ENCODE measurements at places on chromosomes 2 and 18.
A peak's percentile ranks its signal among the peaks of the same experiment; 100 is the strongest.

DNA sequence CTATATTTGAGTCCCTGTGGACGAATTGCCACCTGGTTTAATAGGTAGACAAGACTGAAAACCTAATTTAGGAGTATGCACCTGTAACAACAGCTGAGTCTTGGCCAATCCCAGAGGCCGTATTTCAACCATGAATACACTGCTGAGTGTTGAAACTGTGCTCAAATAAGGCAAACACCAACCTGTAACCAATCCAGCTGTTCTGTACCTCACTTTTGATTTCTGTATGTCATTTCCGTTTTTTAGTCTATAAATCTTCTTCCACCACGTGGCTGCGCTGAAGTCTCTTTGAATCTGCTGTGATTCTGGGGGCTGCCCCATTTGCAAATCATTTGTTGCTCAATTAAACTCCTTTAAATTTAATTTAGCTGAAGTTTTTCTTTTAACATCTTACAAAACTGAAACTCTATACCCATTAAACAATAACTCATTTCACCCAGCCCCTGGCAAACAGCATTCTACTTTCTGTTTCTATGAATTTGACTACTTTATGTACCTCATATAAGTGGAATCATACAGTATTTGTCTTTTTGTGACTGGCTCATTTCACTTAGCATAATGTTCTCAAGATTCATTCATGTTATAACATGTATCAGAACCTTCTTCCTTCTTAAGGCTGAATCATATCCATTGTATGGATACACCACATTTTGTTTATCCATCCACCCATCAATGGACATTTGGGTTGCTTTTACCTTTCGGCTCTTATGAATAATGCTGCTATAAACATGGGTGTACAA, 7.5 kb upstream of the YPEL5 start:
- DNase-seq, result no peak

- DNase-seq, result no peak
These were observed 594.5 kb upstream of the CHAC2 start for GRCh38 chr2:53173091-53173490.

DNA sequence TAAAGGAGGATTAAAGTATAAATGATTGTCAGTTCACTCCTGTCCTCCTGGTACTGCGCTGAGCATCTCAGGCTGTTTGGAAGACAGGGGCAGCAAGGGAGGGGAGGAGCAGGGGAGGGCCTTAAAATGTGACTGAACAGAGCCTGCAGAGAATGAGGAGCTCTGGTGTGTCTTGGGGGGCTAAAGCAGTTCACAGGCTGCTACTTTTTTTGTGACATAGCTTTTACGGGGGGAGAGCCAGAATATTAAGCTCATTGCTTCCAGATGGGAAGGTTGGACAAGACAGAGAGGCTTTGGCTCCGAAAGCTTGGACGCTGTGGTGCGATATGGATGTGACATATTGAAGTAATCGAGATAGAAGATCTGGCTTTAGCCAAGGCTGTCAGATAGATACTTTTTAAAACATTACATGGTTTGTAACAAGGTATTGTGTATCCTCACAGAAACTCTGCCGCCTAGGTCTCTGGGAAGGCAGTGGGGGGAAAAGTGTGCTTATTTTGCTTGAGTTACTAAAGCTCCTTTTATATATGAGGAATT, 40.5 kb downstream of the RDH14 start:
- DNase-seq, result no peak

GRCh38 chr2:214808981-214809750, at the start of gene BARD1:
Gene BARD1, minus strand, starts transcription at chr2:214809683. Its CDS starts 114 bp downstream, at chr2:214809569.
- DNase-seq, result peak; percentile 43

DNA sequence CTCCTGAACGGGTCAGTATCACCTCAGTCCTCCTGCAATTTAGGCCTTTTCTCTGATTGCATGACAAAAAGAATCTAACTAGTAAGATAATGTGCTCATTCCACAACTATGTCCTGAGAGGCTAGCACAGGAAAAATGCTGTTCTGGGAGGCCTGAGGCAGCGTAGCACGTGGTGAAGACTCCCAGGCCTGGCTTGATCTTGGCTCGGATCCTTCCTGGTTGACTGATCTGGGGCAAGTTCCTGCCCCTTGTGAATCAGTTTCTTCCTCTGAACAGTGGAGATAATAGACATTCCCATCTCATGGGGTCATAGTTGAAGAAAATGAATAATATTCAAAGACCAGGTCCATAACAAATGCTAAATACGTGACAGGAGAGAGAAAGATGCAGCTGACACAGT, 12.3 kb downstream of the FBLN7 start:
- DNase-seq, result no peak

GRCh38 chr2:200603972-200604371, 18.2 kb downstream of the AOX1 start:
- DNase-seq, result no peak

DNA sequence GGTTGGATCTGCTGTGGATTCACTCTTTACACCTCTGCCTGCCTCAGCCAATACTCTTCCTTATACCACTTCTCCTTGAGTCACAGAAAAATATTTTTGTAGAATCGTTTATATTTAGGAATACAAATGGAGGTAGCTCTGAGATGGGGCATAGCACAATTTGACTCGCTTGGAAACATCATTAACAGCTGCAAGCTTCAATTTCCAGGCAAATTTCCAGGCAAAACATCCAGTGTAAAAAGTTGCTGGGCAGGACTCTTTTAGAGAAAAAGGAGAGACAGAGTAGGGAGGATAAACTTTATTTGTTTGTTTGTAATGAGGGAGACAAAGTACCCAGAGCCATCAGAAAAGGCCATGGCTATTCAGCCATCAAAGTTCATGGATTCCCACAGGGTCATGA, 74.4 kb upstream of the SOX11 start:
- no peak for DNase-seq

DNA sequence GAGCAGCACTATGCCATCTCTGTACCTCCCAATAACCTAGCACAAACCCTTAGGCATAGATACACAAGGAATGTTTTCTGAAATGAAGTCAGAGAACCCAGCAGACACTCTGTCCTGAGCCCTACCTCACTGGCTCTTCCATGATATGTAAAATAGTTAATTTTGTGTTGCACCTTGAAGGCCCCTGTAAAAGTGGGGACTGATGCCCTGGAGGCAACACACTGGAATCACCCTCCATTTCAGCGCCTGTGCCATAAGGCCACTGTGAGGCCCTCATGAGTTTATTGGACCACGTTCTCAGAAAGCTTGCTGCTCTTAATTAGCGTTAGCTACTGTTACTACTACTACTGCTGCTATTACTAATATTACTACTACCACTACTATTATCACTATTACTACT, 670.1 kb upstream of the SOX11 start:
- DNase-seq, result no peak

DNA sequence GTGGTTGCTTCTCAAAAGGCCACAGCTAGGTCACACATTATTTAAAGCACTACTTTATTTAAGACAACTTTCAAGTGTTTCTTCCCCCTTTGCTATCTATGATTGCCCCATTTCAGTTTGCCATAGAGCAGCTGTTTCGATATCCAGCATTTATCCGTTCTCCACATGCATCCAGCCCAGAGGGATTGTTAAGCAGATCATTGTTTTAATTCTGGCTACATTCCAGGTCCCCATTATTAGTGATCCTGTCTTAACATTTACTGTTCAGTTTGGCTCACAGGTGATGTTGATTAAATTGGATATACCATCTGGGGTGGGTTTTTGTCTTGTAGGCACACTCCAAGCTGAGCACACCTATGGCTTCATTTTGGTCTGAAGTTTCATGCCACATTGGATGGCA, 638.7 kb downstream of the ZEB2 start:
- no peak for DNase-seq

DNA sequence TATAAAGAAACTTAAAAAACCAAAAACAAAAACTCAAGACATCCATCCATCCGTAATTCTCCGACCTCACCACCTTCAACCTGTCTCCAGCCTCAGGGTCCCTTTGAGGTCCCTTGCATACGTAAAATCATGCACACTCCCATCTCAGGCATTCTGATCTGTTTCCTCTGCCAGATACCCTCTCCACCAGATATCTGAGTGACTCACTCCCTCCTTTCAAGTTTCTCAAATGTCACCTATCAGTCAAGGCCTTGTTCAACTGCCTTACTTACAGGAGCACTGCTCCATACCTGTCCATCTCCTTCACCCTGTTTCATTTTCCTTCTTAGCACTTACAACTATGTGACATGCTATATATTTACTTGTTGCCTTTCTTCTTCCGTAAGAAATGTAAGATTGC, 369.3 kb downstream of the NBAS start:
- DNase-seq, result no peak

GRCh38 chr2:101355401-101356054, 31.8 kb downstream of the CREG2 start:
- no peak for DNase-seq

DNA sequence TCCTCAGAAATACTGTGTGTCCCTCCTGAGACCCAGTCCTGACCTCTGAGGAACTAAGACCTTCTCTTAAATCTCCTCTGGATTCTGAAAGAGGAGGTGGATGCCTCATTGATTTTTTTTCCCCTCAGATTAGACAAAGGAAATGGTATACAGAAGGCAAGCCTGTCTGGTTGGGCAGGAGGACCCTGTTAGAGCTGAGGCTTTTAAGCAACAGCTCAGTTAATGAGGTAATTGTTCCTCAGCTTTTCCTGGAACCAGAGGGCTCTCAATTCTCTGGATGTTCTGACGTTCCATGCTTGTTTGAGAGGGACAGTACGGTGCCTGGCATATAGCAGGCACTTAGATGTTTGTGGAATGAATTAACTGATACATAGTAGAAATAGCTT, 61.7 kb upstream of the MCFD2 start:
- no peak for DNase-seq

DNA sequence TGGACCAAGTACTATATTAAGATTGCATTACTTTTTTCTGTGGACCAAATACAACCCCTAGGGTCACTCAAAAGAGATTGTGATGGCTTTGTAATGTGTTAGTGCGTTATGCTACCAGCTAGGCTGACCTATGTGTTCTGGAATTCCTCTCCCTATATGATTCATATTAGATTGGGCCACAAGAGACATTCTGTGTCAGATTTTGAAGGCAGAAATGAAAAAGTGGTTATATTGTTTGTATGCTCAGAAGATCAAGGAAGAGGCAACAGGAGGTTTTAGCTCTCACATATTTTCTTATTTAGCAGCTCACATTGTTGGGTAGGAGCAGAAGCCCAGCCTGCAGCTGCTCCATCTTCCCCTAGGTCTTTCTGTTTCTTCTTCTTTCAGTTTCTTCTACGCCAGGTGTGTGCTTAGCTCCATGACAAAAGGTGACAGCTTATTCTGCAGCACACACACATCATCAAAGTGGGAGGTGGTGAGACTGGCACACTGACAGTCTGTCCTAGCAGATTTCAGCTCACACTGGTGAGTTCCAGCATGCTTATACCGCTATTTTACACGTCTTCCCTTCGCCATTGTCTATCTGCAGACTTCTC, 156.8 kb upstream of the UBE2E3 start:
- DNase-seq, result no peak

DNA sequence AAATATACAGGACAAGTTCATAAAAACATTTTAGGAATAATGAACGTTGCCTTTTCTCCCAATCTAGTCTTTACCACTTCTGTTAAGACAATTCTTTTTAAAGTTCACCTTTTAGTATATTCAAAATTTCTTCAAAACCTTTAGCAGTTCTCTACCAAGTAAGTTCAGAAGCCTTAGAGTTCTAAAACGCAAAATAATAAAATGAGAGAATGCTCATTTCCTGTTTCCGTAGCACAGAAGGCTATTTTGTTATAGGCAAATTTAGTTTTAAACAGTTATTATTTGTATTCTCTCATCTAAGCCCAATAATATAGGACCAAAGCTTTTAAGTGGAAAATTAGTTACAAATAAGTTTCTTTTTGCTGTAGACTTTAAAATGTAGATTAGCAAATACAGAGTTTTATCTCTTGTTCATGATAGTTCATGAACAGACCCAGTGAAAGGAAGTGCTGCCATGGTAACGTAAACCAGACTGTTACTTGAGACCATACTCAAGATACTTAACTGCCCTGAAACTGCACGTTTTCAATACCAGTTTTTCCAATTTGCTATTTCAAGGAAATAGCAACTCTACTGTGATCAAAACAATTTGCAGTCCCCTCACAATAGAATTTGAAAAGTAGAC, 173.1 kb upstream of the STON1 start:
- peak; percentile 36 for DNase-seq
